ENCODE measurements at places on chromosomes 6 and 20.

DNA sequence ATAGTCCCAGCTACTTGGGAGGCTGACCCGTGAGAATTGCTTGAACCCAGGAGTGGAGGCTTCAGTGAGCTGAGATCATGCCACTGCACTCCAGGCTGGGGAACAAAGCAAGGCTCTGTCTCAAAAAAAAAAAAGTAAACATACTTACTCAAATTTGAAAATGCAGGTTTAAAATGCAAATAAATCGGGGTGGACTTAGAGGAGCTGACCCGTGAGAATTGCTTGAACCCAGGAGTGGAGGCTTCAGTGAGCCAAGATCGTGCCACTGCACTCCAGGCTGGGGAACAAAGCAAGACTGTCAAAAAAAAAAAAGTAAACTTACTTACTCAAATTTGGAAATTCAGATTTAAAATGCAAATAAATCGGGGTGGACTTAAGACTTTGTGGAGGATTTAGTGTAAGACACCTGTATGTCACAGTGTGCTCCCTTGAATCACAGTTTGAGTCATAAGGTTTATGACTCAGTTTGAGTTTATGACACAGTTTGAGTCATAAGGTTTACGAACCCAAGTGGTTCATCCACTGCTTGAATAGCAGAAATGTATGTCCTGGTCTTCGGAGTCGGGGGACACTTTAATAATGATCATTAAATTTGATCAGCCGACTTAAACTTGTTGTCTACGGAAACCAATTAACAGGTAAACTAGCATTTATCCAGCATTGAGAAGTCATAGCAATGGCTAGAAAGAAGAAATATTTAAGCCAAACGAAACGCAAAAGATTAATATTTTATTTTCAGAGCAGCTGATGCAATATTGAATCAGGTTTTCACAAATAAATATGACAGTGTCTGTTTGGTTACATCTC, 6.8 kb upstream of the MRPS10 start:
- DNase-seq, result no peak

DNA sequence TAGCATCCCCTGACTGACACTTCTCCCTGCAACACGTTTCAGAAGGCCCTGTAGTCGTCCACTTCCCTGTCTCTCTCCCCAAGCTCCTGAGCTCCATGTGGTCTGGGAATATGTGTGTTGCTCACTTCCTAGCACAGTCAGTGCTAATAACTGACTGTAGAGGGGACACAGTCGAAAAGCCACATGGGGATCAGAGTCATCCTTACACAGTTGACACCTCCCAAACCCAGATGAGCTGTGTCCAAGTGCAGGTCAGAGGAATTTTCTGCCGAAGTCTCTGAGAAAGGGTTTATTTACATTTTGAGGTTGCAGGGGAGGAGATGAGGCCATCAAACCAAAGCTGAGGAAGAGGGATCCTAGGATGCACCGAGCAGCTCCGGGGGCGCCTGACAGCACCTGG, 3.5 kb upstream of the ADAM33 start:
- no peak for DNase-seq

DNA sequence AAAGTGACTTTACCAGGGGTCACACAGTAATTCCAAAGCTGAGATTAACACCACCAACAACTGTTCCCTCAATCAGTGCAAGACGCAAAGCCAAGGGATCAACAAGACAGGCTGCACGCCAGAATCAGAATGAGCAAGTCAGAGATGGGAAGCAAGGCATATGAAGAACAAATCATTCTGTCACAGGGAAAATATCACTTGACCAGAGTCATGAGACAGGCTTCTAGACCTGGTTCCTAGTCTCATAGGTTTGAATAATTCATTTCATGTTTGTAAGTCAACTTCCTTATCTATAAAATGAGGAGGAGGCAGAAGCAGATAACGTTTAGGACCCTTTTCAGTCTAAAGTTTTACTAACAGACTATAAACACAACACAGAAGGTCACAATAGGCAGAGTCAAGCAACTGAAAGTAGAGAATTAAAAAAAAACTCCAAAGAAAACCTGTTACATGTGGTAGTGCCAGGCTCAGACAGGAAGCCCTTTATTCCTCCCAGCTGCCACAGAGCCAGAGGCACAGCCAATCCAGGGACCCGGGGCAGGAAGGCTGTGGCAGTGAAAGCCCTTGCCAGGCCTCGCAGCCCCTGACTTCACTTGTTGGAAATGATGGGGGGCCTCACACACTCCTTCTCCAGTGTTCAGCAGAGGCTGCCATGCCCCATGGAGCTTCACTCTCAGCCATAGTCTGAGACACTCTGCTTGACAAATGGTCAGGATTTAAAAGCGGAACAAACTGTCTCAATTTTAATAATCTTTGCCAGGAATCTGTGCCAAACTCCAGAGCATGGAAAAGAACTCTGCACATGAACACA, 29.2 kb upstream of the DST start:
- DNase-seq, result no peak

- DNase-seq, result no peak
Observed at GRCh38 chr6:69792292-69792691, 4.5 kb downstream of the LMBRD1 start.

DNA sequence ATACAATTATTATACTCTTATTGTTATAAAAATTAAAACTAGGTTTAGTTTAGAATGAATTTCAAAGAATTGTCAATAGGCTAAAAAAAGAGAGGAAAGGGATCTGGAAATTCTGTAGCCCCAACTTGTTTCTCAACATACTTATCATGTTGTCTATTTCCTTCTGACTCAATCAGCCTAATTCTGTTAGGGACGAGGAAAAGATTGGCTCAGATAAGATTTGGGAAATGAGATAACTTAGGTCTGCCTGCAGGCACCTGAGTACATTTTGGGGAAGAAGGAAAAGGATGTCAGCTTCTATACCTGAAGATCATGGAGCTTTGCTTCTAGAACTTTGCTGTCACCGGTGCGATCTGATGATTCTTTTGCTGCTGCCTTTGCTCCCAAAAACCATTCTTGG, 238.8 kb downstream of the SYNE1 start:
- DNase-seq, result no peak

DNA sequence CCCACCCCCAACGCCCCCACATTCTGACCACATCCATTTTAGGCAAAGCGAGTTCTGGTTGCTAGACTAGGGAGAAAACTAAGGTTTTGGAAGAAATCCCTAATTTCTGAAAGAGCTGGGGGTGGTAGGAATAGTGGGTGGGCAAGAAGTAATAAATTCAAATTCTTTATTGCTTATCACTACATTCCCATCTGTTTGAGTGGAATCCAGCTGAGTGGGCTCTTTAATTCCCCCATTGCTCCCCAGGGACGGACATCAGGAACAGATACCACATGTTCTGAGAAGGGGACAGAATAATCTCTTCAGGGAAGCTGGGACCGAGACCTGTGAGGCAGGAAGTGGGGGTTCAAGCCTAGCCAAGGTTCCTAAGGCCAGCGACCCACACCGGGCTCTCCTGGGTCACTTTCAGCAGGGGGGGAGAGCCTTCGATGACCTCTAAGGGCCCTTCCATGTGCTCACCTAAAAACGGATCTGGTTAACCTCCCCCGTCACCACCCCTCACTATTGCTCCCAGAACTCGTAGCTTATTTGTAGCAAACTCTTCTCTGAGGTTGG, 42.3 kb upstream of the MRPS10 start:
- no peak for DNase-seq

DNA sequence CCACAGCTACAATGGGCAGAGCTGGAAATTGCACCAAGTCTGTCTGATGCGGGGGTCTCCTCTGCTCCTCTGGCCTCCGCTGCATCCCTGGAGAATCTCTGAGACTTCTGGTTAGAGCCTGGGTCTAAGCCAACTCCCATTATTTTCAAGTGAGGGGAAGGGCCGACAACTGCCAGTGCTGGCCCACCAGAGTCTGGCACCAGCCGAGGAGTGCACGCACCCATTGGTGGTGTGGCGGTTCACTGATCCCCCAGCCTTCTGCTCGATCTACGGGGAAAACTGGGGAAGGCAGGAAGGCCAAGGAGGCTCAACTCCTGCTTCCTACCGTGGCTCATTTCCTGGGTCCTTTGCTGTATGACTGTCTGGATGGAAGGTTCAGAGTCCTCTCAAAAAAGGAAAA, 6.2 kb downstream of the NQO2 start:
- no peak for DNase-seq

GRCh38 chr20:34091637-34092200, 20.3 kb downstream of the EIF2S2 start:
- DNase-seq, result no peak

- no peak for DNase-seq
Observed at GRCh38 chr6:80223743-80224212, 117.3 kb downstream of the BCKDHB start.

GRCh38 chr6:14912226-14912625, 333.6 kb upstream of the JARID2 start:
- no peak for DNase-seq

DNA sequence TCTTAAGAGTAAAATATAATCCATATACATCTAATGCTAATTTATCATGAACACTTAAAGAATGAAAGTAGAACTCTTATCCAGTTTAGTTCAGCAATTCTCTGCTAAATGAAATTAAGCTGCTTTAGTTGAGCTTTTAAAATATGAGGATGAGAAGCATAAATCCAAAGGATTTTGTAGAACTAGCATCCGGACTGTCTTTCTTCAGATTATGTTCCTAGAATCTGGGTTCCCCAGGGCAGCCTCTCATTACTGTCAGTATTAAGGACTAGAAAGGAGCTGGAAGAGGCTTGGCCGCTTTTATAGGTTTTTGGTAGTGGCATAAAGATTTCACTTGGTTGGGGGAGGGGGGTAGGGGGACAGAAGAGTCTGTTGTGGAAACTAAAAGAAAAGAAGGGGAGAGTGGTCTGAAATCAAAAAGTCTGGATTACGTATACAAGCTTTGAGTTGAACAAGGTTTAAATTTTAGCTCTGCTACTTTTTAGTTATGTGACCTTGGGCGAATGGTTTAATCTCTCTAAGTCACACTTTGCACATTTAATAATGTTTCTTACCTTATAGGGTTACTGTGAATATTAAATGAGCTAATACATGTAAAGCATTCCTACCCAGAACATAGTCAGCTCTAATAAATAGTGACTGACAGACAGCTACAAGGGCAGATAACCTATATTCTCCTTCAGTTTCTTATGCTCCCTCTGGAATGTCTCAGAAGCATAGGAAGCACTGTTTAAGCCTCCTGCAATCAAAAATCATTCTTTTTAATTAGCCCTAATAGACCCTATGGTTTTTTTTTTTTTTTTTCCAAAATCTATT, 3.7 kb downstream of the SGK1 start:
- no peak for DNase-seq

- DNase-seq, result no peak
Observed at GRCh38 chr6:161792851-161793493, 519.1 kb upstream of the AGPAT4 start.

- no peak for DNase-seq
Observed at GRCh38 chr6:157169656-157170055, 153.7 kb downstream of the TMEM242 start.

GRCh38 chr6:100237821-100238220, 226.9 kb downstream of the SIM1 start:
- DNase-seq, result no peak

- DNase-seq, result no peak
Observed at GRCh38 chr20:24628985-24629384, 159.6 kb downstream of the SYNDIG1 start.

- no peak for DNase-seq
Observed at GRCh38 chr6:85479208-85479607, 29.3 kb downstream of the NT5E start.

DNA sequence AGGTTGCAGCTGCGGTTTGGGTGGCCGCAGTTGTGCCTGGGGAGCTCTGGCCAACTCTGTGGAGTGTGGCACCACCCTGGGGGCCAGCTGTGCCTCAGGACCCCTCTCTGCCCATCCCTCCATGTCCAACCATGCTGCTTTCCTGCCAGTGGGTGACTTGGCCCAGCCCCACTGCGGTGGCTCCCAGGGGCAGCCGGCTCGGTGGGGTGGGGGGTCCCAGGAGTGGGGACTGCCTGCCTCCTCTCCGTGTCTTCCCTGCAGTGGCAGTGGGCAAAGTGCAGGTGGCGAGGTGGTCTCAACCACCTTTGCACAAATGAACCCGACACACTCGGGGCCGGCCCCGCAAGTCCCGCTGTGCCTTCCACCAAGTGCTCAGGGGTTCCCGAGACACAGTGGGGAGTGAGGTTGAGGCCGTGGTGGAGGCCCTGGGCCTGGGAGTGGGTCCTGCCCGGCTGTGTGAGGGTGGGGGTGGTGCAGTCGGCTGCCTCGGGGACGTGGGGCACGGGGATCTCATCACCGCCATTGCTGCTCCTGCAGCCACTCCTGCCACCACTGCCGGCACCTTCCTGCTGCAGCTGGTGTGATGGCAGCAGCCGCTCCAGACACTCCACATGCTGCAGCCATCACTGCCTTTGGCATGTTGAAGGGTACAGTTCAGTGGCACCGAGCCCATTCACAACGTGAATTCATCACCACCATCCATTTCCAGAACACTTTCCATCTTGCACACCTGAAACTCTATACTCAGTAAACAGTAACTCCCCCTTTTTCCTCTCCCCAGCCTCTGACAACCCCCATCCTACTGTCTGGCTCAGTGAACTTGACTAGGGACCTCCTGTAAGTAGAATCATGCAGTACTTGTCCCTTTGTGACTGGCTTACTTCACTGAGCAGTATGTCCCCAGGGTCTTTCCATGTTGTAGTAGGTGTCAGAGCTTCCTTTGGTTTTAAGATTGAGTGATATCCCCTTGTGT, 10.7 kb upstream of the SLCO4A1 start:
- DNase-seq, result no peak

DNA sequence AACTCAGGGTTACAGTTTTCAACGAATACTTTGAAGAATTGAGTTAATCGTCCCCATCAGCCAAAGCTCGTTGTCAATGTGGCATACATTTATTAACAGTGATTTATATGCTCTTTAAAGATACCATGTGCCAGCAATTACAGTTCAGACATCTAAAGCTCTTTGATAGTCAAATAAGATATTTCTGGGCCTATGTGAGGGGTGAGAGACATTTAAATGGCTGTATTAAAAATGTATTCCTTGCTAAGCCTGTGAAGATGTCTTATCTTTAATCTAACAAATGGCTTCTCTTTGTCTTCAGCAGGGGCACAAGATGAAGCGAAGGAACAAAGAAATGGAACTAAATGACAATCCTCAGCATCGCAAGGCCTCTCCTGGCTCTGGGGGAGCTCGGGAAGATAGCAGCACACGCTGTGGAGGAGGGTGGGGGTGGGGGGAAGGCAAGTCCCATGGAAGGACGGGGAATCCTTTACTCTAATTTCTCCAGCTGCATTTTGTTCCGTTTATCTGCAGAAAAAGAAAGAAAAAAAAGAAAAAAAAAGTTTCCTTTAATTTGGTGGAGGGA, 523.6 kb downstream of the KIF16B start:
- DNase-seq, result no peak

GRCh38 chr6:161105408-161105807, 113.8 kb downstream of the MAP3K4 start:
- DNase-seq, result no peak

- no peak for DNase-seq
Observed at GRCh38 chr6:54491431-54491830, 183.2 kb downstream of the TINAG start.

DNA sequence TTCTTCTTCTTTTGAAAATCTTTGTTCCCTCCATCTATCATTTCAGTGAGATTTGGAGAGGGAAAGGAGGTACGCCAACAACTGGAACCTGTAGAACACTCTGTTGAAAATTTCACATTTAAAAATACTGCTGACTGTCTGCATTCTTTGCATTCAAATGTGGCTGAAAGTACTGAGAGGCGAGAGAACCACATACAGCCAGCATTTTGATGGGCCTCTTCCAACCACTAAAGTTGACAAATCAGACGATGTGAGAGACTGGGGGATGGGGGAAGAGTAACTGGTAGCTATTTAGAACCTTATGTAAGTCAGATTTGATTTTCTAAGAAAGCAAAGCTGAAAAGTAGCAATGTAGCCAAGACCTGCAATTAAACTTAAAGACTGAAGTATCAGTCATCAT, 77.5 kb downstream of the FKBP5 start:
- no peak for DNase-seq

GRCh38 chr20:19212469-19212815, at the start of gene SLC24A3:
Gene SLC24A3 (plus strand): TSS chr20:19212642.
- DNase-seq, result no peak

All from HAP-1 (cell line).